Fibroblast of skin of left quadriceps (primary cell): ENCODE measurements at places on chromosomes 7 and 10.
A peak's percentile ranks its signal among the peaks of the same experiment; 100 is the strongest.

DNA sequence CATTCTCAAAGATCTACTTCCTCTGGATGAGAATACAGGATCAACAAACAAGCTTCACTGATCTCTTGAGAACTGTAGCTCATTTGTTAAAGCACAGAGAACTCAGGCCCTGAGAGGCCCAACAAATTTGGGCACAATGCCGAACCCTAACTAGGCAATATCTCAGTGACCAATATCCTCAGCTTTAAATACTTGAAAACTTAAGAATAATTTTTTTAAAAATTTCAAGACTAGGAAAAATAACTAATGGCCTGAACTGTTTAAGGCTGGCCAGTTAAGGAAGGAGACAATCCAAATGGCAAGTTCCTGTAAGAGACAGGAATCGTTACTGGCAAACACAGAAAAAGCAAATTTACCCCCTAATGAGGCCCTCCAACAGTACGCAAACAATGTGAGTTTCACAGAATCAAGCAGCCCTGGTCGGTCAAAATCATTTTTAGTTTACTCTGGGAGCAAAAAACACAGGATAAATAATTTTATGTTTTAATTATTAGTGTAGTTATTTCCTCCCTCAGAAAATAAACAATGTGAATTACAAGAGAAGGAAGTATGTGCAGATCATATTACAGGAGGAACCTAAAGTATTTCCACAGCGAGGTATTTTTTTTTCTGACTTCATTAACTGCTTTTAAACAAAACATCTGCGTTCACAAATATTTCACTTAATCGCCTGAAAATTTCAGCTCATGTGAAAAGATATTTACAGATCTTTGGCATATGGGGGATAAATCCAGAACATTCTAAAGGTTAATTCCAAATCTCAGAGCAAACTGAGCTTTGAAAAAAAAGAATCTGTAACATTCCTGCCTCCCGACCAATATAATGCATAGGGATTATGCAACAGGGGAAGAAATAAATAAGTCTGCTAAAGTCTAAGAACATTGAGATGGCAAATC is 39.5 kb downstream of the NT5C2 start:
- peak; percentile 37 for DNase-seq

- DNase-seq, result no peak
Observed at GRCh38 chr7:151143261-151144015, 24.1 kb downstream of the GBX1 start.

- no peak for DNase-seq
Observed at GRCh38 chr7:50591480-50592438, 26.6 kb upstream of the DDC start.

DNA sequence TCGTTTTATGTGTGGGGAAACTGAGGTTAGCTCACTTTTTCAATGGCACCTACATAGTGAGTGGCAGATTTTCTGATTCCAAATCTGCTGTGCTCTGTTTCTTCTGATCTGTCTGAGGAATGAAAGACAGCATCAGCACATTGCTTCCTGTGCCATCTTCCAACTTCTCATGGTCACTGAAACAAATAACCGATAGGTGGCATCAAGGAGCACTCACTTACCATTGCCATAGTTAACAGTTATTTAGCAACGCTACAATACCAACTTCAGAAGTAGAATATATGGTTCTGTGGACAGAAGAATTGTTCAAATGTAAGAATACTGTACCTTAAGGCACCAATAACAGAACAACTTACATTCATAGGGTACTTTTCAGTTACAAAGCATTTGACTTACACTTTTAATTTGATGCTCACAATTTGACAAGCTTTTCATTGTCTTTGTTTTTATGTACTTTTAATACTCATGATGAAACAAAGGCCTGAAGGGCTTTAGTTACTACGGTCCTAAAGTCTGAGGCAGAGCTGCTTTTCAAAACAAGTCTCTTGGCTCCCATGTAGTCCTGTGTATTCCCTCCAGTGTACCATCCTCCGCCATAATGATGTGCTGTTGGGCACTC is 228.9 kb upstream of the TCF7L2 start:
- no peak for DNase-seq

GRCh38 chr10:78041170-78042057 is 7.8 kb downstream of the RPS24 start:
- no peak for DNase-seq

GRCh38 chr10:30455816-30456215 is 21.8 kb downstream of the MAP3K8 start:
- DNase-seq, result no peak

DNA sequence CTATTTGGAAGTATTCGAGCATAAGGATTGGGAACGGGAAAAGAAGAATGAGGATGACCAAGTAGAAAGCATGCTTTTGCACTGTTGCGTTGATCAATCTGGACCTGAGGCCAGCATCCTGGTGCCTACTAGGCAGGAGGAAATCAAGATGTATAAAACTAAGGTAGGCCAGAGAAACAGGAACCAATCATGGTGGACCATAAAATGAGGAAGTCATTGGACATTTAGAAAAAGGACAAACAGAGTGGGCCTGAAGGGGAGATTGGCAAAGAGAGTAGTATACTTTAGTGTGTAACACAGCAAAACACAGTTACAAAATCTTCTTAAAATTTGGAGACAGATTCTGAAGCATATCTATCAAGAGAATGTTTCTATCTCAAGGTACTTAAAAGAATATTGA is 171.1 kb upstream of the FZD1 start:
- DNase-seq, result no peak

GRCh38 chr10:11604865-11605650 is 6.4 kb downstream of the USP6NL start:
- no peak for DNase-seq

DNA sequence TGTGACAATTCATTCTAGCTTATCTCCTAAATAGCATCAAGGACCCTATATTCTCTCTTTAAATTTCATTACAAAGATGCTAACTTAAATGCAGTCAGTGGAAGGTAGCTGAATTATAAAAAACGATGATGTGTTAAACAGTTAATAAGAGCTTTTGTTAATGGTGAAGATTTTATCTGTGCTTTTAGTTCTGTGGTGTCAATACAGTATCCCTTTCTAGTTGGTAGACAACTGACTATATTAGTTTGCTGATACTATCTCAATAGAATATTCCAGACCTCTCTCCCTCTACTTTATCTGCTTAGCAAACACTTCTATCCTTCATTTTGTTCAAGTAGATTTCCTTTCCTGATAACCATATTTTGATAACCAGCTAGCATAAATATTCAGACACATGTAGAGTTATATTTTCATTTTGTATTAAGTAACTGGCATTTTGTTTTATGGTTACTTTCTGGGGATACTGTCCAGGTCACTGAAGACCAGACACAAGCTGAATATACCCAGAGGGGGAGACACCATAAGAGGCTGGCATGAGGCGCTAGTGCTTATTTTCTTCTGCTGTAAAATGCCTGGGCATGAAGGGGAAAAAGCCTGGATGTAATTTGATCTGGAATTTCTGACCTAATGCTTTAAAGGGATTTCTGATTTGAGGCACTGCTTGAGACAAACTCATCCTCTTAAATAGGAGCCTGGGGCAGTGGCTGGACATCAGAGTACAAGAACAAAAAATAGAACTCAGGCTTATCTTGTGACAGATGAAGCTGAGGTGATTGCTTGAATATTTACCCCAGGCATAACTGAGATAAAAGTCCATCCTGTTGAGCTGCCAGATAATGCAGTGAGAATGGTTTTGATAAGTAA is 197.5 kb downstream of the MALRD1 start:
- DNase-seq, result no peak

DNA sequence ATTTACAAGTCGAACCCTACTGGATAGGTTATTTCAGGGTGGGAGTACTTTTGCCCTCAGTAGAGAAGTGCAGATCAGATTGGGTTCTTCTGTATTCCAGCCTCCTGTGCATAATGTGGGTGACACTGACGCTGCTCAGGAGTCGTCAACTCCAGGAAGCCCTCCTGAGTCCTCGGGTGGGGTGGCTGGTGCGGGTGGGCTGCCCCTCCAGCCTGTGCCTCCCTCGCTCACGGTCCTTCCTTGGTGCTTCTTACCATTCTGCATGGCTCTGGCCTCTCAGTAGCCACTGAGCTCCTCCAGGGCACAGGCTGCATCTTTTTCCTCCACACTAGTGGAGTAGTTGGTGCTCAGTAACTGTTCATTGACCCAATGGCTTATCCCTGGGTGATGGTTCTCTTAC is 4.3 kb downstream of the CDH23 start:
- no peak for DNase-seq

DNA sequence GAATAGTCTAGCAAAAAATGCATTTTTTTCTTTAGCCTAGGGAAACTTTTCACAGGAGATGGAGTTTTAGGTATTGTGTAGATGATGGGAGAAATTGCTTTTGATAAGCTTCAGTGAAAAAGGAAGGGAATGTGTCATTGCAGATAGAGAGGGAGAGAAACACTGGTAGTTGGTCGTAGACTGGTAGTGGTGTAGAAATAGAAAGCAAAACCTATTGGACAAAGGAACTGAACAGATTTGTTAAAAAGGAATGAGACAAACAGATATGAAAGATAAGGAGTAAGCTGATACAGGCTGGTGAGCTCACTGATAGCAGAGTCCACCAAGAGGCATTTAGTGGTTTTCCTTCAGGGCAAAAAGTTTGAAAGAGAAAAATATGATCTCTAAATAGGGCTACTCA is 94.3 kb downstream of the ZEB1 start:
- no peak for DNase-seq

DNA sequence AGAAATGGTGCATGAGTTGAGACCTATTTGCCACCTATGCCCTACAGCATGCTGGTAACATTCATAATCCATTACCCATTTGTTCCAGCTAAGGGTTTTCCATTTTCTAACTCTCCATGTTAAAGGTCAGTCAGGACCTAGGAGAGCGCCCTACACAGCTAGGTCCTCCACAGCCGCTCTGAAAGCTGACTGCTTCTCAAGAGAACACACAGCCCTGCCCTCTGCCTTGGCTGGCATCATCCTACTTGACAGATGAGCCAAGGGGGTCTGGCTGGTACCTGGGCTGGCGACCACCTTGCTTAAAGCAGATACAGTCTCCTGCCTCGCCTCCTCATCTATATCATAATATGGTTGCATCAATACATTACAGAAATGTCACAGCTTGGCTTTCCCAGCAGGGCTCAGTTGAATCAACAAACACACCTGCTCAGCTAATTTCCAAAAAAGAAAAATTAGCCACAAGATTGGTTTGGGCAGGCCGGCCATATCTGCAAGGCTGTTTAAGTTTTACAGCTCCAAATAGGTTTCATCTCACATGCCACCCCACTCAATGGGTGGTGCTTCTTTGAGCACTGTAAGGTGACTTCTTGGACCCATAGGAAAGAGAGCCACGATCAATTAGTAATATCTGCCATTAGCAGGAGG is 17.3 kb downstream of the TLL2 start:
- DNase-seq, result no peak

- no peak for DNase-seq
Observed at GRCh38 chr10:110533149-110533548, 34.3 kb upstream of the SMC3 start.

DNA sequence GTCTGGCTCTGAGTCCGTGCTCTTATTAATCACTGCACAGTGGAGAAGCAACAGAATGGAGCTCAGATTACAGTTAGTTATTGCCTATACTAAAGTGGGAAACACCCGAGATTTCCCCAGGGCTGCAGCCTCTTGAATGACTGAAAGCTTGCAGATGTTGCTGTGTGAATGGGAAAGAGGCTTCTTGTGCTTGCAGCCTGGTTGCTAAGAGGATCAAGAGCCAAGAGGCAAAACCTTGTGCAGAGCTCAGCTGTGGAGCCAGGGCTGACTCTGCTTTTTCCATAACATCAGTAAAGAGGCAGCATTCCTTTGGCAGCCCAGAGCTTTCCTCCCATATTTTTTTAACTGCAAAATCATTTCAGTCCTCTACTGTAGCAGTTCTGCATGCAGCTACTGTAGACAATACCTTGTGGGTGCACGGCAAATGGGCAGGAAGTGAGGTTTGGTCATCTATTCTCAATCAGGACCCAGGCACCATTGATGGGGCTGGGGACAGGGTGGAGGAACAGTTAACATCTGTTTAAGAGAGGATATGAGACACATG is 86.5 kb downstream of the RALA start:
- peak; percentile 82 for DNase-seq

DNA sequence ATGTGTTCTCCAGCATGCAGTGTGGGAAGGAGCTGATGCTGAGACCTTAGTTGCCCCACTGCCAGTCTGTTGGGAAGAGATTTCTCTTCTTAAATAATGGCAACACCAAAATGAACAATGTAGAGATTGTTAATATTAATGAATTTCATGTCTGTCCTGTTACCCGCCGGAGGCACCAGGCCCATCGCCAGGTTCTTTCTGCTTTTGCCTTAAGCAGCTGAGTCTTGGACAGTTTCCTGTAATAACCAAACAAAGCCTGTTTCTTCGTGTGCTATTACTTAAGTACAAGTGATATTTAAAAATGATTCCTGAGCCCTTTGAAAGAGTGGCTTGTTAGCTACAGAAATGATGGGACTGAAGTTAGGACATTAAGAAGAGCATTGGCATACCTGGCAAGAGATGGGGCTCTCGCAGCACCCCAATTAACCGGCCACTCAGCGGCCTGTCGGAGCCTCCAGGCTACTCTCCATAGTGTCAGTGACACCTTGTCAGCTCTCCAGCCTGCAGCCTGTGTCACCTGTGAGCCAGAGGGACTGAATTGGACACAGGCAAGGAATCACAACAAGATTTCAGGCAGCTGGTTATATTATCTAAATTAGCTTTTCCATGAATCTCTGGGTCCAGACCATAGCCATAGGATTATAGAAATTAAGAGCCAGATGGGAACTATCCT is 142.0 kb downstream of the CELF2 start:
- no peak for DNase-seq

GRCh38 chr7:156836443-156836842 is 56.5 kb downstream of the LMBR1 start:
- no peak for DNase-seq

DNA sequence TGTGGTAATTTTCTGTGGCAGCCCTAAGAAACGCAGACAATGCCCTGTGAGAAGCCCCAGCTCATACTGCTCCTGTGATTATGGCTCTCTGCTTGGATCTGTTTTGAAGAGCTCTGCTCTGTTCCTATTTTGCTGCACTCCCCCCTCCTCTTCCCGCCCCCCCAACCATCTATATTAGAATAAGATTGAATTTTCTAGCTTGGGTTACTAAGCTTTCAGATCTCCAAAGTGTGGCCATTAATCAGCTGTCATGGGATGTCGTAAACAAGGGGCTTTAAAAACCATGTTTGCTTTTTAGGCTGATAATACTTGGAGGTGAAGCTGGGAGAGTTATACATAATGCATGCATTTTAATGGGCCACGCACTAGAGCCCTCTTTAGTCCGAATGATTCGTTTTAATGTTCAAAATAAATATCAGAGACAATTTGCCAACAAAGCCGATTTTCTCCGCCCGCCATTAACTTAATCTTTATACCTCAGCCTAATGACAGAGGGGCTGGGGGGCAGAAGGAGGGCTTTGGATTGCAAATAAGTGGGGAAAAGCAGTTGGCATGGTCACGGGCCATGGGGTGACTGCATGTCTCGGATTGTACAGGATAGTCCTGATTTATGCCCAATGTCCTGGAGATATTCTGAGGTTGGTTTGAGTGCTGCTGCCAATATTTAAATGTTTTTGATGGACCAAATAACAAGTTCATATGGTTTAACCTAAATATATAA is 165.5 kb downstream of the RPS24 start:
- DNase-seq, result no peak
